CMK (cell line): ENCODE measurements at places on chromosomes 12 and 14.

DNA sequence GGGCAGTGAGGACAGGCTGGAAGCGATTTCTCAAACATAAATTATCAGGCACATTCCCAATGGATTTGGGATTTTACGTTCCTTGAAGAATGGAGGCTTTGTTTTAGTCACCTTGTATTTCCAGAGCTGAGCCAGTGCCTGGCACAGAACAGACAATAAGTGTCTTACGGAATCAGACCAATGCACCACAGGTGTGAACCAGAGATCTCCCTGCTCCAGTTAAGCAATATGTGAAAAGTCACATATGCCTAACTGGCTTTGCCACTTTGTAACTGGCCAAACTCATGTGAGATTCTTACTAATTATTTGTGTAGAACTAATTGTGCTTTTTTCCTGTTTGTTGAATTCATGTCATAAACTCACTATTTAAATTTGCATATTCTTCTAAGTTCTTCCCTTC, 130.4 kb downstream of the KCNH5 start:
- no peak for DNase-seq

DNA sequence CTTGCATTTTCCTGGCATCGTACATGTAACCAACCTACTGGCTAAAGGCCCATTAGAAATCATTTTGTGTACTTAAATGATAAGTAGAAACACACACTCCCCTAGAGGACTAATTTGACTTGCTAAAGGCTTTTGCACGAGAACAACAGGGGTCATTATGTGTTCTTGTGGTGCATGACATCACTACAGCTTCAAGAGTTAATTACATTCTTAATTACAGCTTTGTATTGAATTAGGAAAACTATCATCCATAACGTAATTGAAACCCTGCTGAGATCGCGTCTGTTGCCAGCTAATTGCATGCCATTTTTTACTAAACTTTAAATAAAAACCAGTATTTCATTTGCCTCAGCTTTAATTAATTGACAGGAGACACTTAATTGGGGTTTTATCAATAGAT, 51.4 kb downstream of the TMEM132C start:
- DNase-seq, result peak; percentile 8

DNA sequence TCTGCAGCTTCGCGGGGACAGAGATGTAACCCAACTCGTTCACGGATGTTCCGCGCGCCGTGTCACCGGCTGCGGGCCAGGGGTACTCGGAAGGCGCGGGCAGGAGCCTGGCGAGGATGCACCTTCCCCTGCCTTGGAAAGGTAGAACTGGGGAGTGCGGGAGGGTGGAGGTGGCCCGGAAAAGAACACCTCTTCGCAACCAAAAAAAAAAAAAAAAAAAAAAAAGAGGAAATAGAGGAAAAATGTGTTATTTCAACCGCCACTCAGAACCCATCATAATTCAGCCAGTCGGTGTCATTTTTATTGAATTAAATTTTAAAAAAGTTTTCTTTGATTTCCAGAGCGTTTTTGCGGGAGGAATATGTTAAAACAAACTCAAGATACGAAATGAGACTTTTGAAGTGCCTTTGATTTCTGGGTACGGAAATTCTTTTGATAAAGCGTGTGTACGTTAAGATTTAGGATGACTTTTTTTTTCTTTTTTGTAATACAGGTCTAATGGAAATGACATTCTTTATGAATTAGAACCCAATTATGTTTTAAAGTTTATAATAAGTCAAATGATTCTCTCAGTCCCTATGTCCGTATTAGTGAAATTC, 8.9 kb downstream of the CDKN1B start:
- DNase-seq, result no peak

DNA sequence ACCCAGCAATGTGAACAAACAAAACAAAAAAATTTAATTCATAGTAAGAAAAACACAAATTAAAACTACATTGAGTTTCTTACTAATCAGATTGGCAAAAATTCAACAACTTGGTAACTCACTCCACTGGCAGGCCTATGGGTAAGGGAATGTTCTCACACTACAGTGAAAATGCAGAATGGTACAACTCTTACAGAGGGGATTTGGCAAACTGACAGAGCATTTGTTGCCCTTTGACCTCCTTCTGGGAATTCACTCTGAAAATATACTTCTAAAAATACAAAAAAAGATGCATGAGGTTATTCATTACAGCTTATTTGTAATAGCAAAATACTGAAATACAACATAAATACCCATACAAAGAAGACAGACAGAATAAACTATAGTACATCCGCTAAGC, 32.8 kb downstream of the ABCD2 start:
- DNase-seq, result no peak

- DNase-seq, result no peak
Measured at GRCh38 chr12:178829-179109, 35.2 kb downstream of the SLC6A12 start.

- no peak for DNase-seq
Measured at GRCh38 chr14:104246401-104247335, 108.3 kb downstream of the KIF26A start.

DNA sequence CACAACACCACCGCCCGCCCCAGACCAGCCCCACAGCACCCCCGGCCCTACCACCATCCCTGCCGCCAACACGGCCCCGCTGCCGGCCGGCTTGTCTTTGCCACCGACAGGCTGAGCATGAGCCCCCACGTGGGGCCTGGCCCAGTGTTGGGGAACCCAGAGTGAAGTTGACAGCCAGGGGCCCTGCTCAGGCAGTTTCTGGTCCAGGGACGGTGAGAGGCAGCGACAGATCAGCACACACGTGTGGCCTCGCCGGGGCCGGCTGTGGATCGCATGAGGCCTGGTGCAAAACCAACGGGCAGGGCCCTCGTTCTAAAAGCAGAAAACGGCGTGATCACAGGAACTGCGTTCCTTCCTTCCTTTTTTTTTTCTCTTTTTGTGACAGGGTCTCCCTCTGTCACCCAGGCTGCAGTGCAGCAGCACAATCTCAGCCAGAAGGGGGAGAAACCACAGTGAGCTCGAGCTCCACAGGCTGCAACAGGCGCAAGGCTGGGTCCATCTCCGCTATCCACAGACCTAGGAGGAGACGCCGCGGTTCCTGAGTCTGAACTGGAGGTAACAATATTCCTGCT, 50.5 kb upstream of the FBRSL1 start:
- peak; percentile 42 for DNase-seq

GRCh38 chr12:72197790-72198189, 74.4 kb upstream of the TRHDE start:
- no peak for DNase-seq

DNA sequence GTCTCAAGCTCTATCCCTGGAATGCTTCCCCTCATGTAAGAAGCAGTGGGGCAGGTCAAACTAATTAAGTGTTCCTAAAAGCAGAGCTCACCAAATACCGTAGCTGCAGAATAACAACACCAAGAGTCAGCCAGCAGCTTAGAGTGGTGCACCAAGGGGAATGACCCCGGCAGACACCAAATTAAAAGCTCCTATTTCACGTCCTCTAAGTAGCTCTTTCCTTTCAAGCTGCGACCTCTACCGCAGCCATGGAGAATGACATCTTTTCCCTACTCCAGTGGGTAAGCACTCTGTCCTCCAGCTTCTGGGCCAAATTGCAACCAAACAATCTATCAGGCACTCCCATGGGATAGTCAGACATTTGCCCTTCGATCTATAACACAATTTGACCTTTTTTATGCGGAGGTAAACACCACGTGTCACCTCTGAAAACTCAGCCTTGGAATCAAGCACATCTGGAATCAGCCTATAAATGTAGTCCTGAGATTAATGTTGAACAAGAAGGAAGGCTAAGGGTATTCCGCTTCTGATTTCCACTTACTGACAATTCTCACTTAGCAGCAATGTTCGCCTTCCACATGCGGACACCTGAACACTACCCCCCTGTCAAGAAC, 67.6 kb upstream of the CDKN3 start:
- DNase-seq, result no peak

DNA sequence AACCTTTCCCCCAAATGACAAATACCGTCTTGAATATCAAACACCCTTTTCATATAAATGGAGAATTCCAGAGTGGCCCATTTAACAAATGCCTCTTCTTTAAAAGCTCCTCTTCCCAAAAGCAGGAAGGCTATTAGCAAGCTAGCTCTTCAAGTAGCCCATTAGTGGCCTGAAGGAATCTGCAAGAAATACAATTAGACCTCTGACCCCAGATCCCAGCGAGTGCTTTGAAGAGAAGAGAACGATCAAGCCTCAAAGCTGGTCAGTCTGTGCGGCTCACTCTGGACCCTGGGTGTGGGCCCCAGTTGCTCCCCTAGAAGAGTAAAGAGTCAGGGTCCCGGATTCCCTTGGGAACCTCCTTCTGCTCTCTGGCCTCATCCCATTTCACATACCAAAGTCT, 325.6 kb downstream of the NUAK1 start:
- no peak for DNase-seq

GRCh38 chr12:82757656-82758055, 71.0 kb downstream of the TMTC2 start:
- DNase-seq, result no peak

DNA sequence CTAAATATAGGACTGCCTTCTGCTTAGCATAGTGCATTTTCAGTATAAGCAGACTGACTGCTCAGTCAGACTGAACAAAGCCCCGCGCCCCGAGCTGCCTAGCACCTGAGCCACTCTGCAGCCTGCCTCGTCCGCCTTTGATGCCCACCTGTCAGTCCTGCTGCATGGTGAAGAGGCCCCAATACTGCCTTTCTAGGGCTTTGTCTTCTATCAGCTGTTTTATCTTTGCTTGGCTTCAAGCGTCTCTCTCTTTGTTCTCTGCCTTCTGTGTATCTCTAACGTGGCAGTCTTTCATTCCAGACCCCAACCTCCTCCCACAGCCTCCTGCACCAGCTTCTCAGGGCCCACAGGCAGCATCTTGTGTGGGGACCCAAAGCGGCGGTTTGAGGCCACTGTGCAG, 1001.0 kb downstream of the VRK1 start:
- DNase-seq, result no peak

- DNase-seq, result no peak
Measured at GRCh38 chr14:55354500-55354899, 57.1 kb downstream of the ATG14 start.

DNA sequence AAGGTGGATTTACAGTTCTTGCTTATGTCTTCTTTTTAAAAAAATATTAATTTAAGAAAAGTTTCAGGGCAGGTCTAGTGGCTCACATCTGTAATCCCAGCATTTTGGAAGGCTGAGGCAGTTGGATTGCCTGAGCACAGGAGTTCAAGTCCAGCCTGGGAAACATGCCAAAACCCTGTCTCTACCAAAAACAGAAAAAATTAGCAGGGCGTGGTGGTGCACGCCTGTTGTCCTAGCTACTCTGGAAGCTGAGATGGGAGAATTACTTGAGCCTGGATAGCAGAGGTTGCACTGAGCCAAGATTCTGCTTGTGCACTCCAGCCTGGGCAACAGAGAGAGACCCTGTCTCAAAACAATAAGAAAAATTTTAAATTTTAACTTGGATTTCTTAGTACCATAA, 5.4 kb upstream of the TAS2R46 start:
- DNase-seq, result no peak

DNA sequence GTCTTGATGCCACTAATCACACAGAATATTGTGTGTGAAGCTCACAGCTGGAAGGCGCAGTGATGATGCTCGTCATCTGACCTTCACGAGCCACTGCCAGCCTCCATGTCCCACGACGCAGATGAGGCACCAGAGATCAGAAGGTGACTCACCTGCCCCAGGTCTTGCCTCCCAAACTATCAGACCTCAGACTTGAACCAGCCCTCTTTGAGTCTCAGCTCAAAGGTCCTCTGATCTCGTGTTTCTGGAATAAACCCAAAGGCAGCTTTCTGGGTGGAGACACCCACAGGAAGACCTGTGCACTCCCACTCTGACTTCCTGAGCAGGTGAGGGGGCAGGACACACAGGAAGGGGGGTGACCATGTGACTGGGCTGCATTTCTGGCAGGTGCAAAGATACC, 19.6 kb upstream of the CHGA start:
- DNase-seq, result no peak

DNA sequence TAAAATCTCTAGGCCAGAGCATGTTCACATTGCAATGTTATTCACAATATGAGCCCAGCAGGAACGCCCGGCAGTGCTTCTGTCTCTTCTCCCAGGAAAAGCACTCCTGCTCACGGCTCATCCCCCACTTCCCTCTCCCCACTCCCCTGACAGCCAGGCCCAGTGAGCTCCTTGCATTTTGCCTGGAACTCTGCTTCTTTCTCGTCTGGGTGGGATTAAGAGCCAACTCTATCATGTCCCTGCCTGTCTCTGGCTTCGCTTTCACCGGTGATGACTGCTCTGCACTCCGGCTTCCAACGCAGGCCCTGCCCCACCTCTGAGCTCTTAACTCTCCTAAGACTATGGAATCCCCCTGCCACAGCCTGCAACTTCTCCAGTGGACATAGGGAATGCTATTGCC, 2.5 kb downstream of the PLEK2 start:
- DNase-seq, result no peak

- DNase-seq, result no peak
Measured at GRCh38 chr12:68665016-68665569, 21.7 kb upstream of the NUP107 start.

DNA sequence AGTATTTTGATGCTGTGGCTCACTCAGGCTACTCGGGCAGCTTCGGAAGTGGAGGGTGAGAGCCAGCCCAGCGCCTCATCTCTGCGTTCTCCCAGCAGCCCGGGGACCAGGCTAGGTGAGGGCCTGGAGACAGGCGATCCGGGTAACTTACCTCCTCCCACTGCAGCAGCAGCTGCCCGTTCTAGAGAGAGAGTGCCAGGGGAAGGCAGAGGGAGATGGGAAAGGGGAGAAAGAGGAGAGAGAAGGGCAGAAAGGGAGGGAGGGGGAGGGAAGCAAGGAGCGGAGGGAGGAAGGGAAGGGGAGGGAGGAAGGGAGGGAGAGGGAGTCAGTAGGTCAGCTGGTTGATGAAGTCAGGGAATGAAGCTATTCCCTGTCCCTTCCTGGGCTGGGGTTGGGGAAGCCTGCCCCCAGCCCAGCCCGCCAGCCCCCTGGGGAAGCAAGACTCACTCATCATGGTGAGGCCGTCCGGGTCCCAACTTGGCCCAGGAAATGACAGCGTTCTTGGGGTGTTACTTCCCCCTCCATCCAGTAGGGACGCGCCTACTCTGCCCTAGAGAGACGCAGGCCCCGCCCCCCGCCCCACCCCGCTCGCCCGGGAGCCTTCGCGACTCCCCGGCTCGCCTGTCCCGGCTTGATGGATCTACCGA, at the start of gene IFI27L2:
IFI27L2 (minus strand) TSS at position 494 of the 647 bp plus-strand sequence; CDS start at position 454, 40 bp downstream.
- DNase-seq, result peak; percentile 26
